ENCODE measurements at places on chromosomes 5 and 9.

GRCh38 chr9:32926911-32927310, 74.5 kb downstream of the APTX start:
- no peak for DNase-seq

- DNase-seq = no peak
Measured at GRCh38 chr5:9761706-9762105, 131.6 kb upstream of the TAS2R1 start.

DNA sequence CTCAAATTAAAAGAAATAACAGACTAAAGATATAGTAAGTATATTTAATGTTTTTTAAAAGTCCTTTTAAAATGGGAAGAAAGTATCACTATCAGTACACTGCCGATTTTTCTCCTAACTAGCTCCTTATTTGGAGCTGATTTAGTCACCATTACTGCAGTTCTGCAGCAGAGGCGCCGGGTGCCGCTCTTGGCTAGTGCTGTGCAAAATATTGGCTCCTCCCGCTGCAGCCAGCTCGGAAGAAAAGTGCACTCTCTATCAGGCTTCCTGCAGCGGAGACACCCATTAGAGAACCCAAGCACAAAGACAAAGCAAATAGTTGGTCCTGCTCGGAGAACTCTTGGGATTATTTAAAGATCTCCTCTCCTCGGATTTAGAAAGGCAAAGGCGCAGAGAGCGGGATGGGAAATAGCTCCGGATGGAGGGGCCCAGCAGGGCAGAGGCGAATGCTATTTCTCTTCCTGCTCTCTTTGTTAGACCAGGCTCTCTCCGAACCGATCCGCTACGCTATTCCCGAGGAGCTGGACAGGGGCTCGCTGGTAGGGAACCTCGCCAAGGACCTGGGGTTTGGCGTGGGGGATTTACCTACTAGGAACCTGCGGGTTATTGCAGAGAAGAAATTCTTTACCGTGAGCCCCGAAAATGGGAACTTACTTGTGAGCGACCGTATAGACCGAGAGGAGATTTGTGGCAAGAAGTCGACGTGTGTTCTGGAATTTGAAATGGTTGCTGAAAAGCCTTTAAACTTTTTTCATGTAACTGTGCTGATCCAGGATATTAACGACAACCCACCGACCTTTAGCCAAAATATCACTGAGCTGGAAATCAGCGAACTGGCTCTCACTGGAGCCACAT, at the start of gene PCDHGB3:
TSS of gene PCDHGB3 (plus strand) at position 249 of the 855 bp plus-strand sequence. CDS start at position 402, 153 bp downstream.
- DNase-seq = no peak

DNA sequence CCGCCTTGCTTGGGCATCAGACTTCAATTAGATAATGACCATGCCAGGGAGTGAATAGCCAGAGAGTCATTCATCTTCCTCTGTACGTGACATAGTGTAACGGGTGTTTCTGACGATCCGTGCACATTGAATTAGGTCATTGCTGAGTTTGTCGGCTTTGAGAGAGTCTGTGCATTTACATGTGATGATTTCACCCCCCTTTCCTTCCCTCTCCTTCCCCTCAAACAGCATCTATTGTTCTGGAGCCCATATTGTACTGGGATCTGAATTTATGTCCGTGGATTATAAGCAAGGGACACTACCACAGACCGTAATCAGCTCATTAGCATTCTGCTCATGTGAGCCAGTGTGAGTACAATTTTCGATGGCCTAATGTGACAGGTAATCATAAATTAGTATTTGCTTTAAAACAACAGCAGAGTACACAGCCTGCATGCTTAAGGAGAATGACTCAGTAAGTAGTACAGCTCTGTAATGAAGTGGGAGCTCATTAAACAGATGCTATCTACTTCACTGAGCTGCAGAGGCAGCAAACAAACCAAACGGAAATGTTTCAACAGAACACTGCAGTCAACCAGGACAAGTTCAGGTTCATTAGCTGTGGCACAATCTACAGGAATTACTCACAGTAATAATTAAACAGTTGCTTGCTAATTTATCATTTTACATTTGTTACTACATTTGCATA, 302.1 kb downstream of the CSNK1G3 start:
- no peak for DNase-seq

DNA sequence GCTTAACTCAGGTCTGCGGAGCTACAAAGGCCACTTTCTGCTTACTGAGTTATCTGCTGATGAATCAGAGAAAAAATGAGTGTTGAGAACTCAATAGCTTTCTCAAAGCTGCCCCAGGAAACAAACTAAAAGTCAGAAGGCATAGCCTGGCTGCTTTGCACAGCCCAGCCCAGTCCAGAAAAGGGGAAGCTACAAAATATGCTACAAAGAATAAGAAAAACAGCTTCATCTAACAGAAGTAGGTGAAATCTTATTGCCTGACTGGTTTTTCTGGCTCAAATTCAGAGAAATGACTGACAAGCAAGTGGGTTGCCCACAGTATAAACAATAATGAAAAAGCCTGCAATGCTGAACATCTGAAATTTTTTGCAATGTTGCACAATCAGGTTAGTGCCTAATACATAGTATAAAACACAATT, 156.2 kb downstream of the PPP2R2B start:
- DNase-seq = no peak

GRCh38 chr9:113584428-113585084, 121.0 kb downstream of the RGS3 start:
- no peak for DNase-seq

DNA sequence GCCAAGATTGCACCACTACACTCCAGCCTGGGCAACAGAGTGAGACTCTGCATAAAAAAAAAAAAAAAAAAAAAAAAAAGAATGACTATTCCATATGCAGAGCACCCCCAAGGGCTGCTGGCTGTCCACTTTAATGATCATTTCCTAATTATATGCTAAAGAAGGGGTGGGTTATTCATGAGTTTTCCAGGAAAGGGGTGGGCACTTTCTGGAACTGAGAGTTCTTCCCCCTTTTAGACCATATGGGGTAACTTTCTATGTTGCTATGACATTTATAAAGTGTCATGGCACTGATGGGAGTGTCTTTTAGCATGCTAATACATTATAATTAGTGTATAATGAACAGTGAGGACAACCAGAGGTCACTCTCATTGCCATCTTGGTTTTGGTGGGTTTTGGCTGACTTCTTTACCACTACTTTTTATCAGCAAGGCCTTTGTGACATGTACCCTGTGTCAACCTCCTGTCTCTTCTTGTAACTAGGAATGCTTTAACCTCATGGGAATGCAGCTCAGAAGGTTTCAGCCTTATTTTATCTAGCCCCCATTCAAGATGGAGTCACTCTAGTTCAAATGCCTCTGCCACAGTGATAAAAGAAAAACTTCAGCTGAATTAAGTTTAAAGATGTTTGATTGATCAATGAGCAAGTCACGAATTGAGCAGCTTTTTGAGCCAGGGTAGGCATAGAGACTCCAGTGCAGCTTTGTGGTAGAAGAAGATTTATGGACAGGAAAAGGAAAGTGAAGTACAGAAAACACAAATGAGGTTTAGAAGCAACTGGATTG, 7.1 kb upstream of the NANS start:
- no peak for DNase-seq

Measured in effector CD8-positive, alpha-beta T cell (primary cell).